ENCODE measurements at places on chromosomes 1 and 21.

DNA sequence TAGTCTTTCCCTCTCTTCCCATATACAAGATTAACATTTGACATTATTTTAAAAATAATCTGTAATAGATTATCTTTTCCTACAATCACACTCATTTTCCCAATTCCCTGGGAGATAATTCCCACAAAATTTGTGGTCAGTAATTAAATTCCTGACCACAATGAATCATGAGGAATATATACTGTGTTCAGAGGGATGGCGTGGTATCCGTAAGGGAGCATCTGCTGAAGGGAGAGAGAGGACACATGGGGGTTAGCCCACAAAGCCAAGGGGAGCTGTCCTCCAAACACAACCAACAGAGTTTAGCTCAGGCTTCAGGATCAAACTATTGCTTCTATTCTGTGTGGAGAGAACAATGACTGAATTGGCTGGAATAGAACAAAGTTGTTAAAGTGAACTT lies 57.1 kb upstream of the PPP2R5A start:
- DNase-seq: no peak

DNA sequence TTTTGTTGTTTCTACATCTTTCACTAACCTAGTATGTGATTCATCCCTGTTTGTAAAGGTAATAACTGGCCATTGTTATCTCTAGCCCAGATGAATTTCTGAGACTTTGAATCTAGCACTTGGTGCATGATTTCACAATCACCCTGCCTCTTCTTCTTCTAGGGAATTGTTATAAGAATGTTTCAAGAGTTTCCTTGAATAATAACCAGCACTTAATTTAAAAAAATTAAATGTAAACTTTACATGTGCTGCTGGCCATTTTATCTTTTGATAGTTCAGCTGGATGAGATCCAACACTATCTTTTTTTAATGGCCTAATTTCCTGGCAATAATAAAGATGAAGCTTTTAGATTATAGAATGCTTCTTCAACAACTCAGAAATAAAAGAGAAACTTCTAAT lies 31.8 kb downstream of the UBE2U start:
- DNase-seq: no peak

DNA sequence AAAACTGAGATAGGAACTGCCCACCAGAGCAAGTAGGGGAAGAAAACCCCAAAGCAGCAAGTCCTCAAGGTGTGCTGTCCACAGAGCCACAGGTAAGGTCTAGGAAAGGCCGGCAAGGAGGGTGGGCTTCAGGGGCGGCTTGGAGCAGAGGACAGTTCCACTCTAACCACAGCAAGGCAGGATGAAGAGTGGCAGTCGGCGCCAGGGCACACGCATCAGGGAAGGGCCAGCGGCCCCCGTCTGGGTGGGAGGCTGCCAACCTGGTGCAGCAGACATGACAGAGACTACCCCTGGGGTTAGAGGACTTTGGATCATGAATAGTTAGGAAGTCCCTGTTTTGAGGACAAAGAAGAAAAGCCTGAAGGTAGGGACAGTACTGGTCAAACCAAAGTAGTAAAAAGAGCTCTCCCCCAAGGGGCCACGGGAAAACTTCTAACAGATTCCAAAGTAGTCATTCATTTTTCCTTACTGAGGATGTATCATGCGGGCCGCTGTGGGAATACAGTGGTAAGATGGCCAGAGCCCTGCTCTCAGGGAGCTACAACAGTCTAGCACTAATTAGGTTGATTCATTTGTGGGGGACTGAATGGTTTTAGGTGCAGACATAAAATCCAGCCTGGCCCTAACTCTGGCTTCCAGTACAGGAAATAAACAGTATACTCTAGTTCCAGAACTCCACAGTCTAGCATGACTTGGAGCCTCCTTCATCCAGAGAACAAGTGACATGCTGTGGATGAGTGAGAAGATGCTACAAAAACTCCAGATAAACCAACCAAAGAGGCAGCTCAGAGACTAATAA lies 3.5 kb upstream of the RAP1GAP start:
- no peak for DNase-seq

DNA sequence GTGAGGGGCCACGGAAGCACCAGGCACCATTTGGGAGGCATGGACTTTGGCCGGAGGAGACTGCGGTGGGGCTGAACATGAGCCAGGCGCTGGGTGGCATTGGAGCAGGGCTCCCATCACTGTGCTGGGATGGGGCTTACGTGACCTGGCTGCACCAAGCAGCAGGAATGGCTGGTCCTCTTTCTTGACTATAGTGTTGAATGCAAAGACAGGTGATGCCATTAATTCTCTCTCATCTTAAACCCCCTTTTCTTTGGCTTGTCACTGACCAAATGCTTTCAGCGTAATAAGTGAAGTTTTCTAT lies 447.9 kb downstream of the CAMTA1 start:
- DNase-seq: no peak

DNA sequence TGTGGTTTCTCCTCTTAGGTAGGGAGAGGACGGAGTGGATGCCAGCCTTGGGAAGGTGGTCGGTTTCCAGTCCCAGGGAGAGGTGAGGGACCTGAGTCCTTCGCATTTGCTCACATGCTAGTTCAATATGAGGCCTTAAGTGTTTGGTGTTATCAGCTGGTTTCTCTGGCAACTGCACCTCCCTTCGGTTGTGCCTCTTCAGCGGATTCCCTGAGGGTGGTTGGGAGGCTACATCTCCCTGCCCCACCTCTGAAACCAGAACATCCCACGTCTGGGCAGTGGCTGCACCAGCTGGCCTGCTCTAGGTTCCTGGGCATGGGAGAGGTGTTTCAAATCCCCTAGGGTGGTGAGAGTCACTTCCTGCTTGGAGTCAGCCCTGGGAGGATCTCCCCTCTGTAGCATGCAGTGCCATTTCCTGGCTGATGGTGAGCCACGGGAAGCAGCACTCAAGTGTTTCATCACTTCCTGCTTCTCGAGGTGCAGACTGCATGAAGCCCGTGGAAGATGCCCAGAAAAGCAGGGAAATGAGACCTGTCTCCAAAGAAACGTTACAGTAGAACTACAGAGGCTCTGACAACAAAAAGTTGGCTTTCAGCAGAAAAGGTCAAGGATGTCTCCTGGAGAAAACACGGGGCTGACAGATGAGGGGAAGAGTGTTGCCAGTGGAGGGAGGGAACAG lies 4.5 kb downstream of the TMEM125 start:
- peak; percentile 57 for DNase-seq

DNA sequence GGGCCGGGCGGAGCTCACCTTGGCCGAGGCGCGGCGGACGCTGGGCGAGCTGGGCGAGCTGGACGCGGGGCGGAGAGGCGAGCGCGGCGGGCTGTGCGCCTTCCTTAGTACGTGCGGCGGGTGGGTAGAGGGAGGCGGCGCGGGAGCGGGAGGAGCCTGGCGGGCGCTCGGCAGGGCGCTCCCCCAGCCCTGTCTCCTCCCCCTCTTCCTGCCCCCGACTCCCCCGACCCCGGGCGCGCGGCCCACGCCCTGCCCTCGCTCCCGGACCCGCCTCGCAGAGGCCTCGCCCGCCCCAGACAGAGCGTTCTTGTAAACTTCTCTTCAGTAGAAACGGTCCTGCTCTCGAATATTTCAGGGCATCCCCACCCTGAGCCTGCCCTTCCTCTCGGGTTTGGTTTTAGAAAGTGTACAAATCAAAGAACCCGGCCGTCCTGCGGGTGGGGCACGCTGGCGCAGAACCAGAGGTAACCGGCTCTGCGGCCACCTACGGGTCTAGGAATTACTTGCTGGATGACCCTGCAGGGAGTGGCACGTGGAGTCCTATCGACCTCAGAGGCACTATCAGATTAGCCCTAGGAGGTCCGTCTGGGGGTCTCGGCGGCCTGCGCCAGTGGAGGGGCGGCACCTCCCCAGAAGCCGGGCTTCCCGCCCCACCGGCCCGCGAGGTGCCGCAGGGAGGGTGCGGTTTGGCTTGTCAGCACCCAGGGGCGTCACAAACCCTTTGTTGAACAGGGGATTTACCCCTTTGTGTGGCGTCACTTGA lies at the start of gene S100A10:
TSS of gene S100A10 (minus strand) at position 126 of the 763 bp plus-strand sequence. CDS start 7,629 bp downstream, outside the sequence.
- peak; percentile 83 for DNase-seq

GRCh38 chr1:186653312-186653711 lies 26.9 kb downstream of the PTGS2 start:
- DNase-seq: no peak

DNA sequence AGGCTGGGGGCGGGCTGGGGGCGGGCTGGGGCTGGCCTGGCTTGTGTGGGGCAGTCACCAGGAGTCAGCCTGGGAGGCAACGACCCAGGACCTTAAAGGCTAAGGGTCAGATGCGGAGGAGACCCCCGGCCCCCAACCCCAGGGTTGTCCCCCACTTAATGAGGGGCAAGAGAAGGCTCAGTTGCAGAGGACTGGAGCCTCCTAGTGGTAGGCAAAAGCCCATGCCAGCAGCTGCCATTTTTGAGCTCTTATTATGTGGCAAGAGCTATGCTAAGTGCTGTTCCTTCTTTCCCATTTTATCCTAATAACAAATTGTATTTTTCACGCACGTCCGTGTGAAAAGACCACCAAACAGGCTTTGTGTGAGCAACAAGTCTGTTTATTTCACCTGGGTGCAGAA lies 8.0 kb downstream of the KIAA1614 start:
- DNase-seq: no peak

GRCh38 chr1:86084998-86085397 lies 71.6 kb downstream of the COL24A1 start:
- DNase-seq: no peak

DNA sequence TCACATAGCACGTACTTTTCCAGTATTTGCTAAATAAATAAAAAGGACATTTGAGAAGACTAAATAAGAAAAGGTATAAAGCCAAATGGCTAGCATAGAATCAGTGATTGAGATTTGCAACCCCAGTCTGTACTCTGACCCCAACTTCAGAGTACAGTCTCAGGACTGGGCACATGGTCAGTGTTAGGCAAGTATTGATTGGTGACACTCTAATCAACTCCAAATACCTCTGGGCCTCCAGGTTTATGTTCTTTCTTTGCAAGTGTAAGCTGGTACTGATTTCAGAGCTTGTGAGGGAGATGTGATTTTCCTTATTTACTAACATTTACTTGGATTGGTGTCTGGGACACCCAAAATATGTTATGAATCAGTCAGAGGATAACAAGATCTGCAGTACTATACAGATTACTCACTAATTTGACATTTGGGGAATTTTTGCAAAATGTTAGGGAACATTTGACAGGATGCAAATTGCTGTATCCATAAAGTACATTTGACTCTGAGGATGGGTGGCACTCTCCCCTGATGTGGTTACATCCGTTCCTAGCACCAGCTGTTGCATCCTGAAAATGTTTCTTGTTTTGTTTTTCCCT lies 34.2 kb downstream of the LMO4 start:
- DNase-seq: no peak

GRCh38 chr1:94336991-94337390 lies 81.2 kb upstream of the ABCD3 start:
- DNase-seq: no peak

- DNase-seq: no peak
Measured at GRCh38 chr1:21285055-21285372, 5.2 kb downstream of the ECE1 start.

GRCh38 chr1:231541842-231542241 lies 13.4 kb downstream of the TSNAX start:
- no peak for DNase-seq

- no peak for DNase-seq
Measured at GRCh38 chr1:193456811-193457280, 270.4 kb upstream of the B3GALT2 start.

GRCh38 chr1:30596891-30597290 lies 126.5 kb downstream of the MATN1 start:
- no peak for DNase-seq

- no peak for DNase-seq
Measured at GRCh38 chr1:15137809-15138208, 15.7 kb upstream of the TMEM51 start.

DNA sequence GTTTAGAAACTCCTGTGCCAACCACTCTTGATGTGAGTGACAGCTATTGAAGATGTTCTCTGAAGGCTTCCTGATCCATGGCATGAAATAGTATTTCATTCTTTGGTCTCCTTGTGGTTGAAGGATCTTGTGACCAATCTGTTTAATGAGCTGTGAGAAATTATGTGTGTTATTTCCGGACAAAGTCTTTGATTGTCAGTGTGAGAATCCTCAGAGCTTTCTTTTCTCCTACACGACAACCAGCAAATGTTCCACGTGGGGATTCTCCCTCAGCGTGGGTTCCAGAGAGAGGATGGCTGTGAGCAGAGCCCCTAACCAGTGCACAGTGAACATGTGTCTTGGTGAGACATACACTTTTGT lies 45.0 kb upstream of the HOOK1 start:
- no peak for DNase-seq

- DNase-seq: peak; percentile 42
Measured at GRCh38 chr1:78297836-78298235, 192.9 kb upstream of the PTGFR start.

- no peak for DNase-seq
Measured at GRCh38 chr21:26377111-26377694, 195.9 kb downstream of the CYYR1 start.

DNA sequence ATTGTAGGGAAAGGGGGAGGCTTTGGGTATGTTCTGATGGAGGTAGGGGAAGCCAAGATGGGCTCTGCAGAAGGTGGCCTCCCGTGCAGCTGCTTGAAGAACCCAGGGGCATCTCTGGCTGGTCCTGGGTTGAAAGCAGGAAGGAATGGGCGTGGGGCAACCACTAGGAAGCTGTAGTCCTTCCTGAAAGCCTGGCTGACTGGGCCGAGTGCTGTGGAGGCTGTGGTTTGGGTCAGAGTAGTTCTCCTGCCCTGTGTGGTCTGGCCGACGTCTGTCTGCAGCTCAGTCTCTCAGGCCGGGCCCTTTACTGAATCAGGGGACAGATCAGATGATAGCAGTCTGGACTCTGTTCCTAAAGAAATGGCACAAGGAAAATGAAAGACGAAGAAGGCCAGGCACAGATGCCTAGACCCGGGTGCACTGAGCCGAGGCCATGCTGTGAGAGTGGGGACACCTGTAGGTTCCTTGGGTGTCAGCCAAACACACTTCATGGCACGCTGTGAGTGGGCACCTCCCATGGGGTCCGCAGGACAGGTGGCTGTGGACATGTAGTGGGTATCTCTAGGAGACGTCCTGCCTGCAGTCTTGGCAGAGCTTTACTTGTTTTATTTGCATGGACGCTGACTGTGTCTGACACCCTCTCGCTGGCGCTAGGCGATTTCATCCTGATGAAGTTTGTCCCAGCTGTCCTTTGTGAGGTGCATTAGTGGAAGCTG lies 87.0 kb downstream of the POFUT2 start:
- DNase-seq: peak; percentile 61

- DNase-seq: peak; percentile 64
Measured at GRCh38 chr1:35808450-35809113, 766 bp downstream of the AGO4 start.

DNA sequence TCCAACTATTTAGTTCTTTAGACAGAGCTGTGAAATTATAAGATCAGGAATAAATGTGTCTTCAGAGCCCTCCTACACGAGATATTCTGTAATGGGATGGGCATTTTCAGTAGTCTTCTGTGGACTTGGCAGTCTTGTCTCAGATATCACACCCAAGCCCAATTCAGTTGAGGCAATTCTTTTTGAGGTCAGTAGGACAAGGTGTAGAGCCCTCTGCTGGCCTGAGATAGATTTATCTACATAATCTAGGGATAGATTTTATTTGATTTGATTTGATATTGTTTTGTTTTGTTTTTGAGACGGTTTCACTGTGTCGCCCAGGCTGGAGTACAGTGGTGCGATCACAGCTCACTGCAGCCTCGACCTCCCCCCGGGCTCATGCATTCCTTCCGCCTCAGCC lies 77.5 kb downstream of the FMN2 start:
- no peak for DNase-seq
